ENCODE measurements at places on chromosomes 2 and 18. TPM values are rescaled to one million over a fixed set of nuclear protein-coding genes. Genes with fewer than 3 reads are reported as not detected.

The VAMP5 gene
- 44.5 TPM for polyA plus RNA-seq

The EVA1A gene
- 16.3 TPM for polyA plus RNA-seq

DNA sequence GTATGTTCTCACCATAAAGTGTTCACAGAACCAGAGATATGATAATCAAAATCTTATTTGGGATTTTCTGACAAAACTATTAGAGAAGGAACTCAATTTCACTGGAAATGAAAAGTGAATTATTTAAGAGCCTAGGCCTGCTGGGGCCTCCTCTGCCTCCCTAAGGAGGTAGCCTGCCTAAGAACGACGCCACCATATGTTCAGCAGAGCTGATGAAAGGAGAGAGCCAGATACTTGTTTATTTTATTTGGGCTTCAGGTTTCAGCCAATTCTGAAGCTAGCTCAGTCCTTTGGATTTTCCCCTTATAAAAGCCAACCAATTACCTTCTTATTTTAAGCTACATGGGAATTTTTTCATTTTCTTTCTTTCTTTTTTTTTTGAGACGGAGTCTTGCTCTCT, 433.1 kb upstream of the MAP2 start:
- no peak for DNase-seq

DNA sequence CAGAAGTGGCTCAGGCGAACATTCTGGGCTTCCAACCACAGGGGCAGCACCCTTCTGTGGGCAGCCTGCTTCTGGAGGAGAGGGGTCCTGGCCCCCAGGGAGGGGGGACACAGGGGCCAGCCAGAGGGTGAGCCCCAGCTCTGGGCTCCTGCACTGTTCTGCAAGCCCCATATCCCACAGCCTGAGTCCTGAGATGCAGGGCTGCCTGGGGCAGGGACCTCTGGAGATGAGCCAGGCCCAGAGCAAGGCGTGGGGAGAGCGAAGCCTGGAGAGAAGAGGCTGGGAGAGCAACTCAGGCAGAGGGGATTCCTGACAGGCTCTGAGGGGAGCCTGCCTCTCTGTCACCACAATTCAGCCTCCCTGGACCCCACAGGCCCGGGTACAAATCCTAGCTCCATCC, 13.5 kb upstream of the PRSS56 start:
- DNase-seq, result no peak

DNA sequence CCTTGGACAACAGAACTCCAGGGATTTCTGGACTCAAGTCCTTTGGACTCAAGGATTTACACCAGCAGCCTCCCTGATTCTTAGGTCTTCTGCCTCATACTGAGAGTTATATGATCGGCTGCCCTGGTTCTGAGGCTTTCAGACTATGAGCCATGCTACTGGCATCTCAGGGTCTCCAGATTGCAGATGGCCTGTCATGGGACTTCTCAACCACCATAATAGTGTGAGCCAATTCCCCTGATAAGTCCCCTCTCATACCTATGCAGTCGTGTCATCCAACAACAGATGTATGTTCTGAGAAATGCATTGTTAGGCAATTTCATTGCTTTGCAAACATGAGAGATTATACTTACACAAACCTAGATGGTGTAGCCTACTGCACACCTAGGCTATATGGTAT, 61.4 kb upstream of the MSTN start:
- DNase-seq, result no peak

DNA sequence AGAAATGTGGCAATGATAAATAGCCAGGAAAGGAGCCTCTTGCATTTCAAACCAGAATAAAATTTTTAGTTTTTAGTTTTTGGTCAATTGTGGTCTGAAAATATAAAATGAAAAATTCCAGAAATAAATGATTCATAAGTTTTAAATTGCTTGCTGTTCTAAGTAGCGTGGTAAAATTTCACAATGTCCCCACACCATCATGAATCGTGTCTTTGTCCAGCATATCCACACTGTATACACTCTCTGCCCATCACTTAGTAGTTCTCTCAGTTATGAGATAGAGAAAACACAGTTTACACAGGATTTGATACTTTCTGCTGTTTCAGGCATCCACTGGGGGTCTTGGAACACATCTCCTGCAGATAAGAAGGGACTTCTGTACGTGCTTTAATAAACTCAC, 783.9 kb downstream of the TSN start:
- DNase-seq, result no peak

- no peak for DNase-seq
These were observed 269.4 kb upstream of the RAB6C start for GRCh38 chr2:129709956-129710598.

DNA sequence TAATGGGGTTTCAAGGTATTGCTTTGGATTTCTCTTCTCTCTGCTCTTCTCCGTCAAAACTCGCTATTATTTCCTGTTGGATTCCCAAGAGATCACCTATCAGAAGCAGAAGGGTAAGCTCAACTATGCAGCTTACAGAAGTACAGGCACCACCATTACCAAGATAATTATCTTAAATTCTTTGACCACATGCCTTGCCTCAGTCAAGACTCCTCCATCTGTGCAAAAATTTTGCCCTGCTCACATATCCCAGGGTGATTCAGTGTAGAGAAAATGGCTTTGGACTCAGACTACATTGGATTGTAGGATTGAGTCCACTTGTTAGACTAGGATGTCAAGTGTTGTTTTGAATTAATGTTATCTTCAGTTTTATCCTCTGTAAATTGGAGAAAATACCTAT, 698.7 kb downstream of the TDRD15 start:
- no peak for DNase-seq

DNA sequence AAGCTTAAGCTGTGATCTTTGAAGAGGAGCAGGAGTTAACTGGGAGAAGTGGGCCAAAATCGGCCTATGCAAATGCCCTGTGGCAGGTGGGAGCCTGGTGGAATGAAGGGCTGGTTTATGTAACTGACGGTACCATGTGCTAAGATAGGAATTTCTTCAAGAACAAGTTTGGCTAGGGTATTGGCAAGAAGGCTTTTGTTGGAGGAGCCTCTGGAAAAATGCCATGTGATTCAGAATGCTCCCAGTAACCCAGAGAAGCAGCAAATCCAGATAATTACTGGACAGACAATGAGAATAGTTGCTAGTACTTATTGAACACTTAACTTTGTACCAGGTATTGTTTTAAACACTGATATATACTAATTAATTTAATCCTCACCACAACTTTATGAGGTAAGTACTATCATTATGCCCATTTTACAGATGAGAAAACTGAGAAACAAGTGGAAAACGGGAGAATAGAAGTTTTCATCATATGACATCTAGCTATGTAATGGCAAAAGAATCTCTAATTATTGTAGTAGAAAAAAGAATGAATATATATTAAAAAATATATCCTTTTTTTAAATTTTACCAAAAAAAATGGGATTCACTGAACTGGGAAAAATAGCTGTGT, 9.1 kb upstream of the FAM124B start:
- DNase-seq, result no peak

The CDH7 gene
- polyA plus RNA-seq, result 16.8 TPM

DNA sequence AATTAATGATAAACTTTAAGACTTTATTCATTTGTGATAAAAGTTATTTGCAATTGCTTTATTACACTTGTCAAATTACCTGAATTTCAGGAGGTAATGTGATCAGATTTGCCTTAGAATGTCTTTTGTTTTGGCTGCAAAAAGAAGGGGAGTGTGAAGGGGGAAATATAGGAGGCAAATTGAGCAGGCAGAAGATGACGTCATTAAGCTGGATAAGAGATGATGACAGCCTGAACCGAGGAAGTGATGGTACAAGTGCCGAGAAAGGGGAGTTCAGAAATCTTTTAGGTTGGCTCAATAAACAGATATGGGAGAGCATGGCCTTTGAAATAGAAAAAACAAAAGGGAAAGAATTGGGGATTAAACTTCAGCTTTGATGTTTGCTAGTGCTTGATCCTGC, 73.0 kb upstream of the TTN start:
- DNase-seq, result no peak

DNA sequence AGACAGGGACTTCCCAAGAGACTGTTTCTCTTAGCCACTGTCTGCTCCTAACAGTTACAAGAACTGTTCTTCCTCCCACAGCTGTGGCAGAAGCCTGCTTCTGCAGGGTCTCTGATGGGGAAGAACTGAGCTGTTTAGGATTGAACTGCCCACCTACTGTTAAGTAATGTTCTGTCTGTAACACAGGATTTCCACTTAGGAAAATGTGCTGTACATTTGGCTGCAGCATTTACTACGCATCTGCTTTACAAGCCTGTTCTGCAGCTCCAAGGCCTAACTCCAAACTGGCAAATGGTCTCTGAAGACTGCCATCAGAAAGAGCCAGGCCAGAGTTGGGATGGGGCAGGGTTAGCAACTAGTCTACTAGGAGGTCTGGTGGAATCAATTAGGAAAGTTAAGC, 87.8 kb upstream of the UPP2 start:
- DNase-seq, result no peak

The RPRD1A gene
- 67.1 TPM for polyA plus RNA-seq

The GTF2A1L gene
- 1.1 TPM for polyA plus RNA-seq

The FIGN gene
- 12.6 TPM for polyA plus RNA-seq

The MYO7B gene
- 29.5 TPM for polyA plus RNA-seq

GRCh38 chr2:31212659-31213600, 4.4 kb downstream of the CAPN14 start:
- DNase-seq, result no peak

All from renal pelvis (tissue), 12 donors.